ENCODE measurements at places on chromosomes 3 and 15. TPM values are rescaled to one million over a fixed set of nuclear protein-coding genes. Genes with fewer than 3 reads are reported as not detected.

Gene SCG3
- 0.13 TPM for total RNA-seq

Gene DLL4
- 9.4 TPM for total RNA-seq

Gene CYP1A1
- total RNA-seq: 0.13 TPM

Gene ATP8B4
- total RNA-seq: 12.5 TPM

Gene CHRM5
- total RNA-seq: 0.06 TPM

Gene FXR1
- 96.8 TPM for total RNA-seq

Gene SACM1L
- total RNA-seq: 53.1 TPM

DNA sequence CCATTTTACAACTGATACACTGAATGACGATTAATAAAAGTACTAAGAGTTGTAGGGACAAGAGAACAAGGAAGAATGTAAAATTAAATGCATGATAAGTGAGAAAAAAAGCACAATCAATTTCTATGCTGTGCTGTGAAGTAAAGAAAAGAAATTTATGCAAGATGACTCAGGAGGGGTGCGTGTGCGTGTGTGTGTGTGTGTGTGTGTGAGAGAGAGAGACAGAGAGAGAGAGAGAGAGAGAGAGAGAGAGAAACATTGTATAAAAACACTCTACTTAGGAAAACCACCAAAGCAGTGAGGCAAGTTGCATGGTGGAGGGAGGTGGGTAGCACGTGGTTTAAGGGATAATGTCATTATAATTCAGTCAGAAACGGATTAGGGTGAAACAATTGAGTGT lies 580.8 kb upstream of the ALCAM start:
- no peaks in the 10 kb centered on the region for H3K27me3 ChIP-seq
- H3K27ac ChIP-seq: no peak overlapping the region
- H3K4me1 ChIP-seq: no peaks in the 10 kb centered on the region

DNA sequence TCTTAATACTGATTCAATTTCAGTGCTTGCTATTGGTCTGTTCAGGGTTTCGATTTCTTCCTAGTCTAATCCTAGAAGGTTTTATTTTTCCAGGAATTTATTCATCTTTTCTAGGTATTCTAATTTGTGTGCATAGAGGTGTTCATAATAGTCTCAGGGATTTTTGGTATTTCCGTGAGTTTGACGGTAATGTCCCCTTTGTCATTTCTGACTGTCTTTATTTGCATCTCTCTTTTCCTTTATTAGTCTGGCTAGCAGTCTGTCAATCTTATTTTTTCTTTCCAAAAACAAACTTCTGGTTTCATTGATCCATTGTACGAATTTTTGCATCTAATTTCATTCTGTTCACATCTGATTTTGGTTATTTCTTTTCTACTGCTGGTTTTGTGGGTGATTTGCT lies 35.2 kb upstream of the CD200R1L start:
- no peaks in the 10 kb centered on the region for H3K36me3 ChIP-seq
- H3K4me3 ChIP-seq: no peak overlapping the region
- no peaks in the 10 kb centered on the region for H3K27me3 ChIP-seq
- no peaks in the 10 kb centered on the region for H3K4me1 ChIP-seq
- no peak overlapping the region for H3K27ac ChIP-seq
- DNase-seq: no peak

GRCh38 chr3:171982828-171983227 lies 56.5 kb upstream of the FNDC3B start:
- H3K27me3 ChIP-seq: no peaks in the 10 kb centered on the region
- H3K27ac ChIP-seq: no peak overlapping the region
- no peak overlapping the region for H3K4me3 ChIP-seq
- no peak for DNase-seq

- H3K4me3 ChIP-seq: no peak overlapping the region
- H3K36me3 ChIP-seq: peaks cover 4% of the 10 kb centered on the region
Measured at GRCh38 chr3:46913644-46914043, 36.1 kb downstream of the PTH1R start.

- H3K4me3 ChIP-seq: no peak overlapping the region
- no peaks in the 10 kb centered on the region for H3K27me3 ChIP-seq
- no peak overlapping the region for H3K27ac ChIP-seq
- DNase-seq: no peak
- H3K36me3 ChIP-seq: no peaks in the 10 kb centered on the region
- H3K4me1 ChIP-seq: no peaks in the 10 kb centered on the region
Measured at GRCh38 chr3:150117076-150117475, 146.4 kb upstream of the PFN2 start.

- no peak overlapping the region for H3K4me3 ChIP-seq
- H3K36me3 ChIP-seq: no peaks in the 10 kb centered on the region
- no peak for DNase-seq
- H3K4me1 ChIP-seq: no peaks in the 10 kb centered on the region
- H3K27ac ChIP-seq: no peak overlapping the region
Measured at GRCh38 chr3:115384381-115384780, 237.3 kb upstream of the ZBTB20 start.

DNA sequence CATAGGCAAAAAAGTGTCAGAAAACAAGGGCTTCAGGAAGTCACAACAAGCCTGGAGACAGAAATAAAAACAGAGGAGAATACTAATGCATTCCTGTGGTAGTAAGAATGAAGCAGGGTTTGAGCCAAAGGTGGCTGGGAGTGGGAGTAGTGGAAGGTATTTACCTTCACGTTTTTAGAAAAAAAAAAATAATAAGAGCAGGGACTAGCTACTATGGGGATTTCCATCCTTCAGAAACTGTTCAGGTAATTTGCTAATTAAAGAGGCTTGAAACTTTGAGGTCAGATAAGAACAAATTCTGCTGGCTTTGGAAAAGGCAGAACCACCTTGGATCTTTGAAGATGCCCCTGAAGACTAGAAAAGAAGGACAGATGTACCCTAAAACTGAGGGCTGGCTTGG lies 18.4 kb downstream of the ILDR1 start:
- H3K4me1 ChIP-seq: peaks cover 2% of the 10 kb centered on the region
- no peak overlapping the region for H3K4me3 ChIP-seq
- no peak overlapping the region for H3K27ac ChIP-seq
- DNase-seq: no peak
- no peaks in the 10 kb centered on the region for H3K27me3 ChIP-seq

- no peak overlapping the region for H3K4me3 ChIP-seq
- no peaks in the 10 kb centered on the region for H3K36me3 ChIP-seq
- peak; percentile 61 for DNase-seq
- H3K4me1 ChIP-seq: peaks cover 4% of the 10 kb centered on the region
Measured at GRCh38 chr3:46948830-46949671, 27.5 kb downstream of the CCDC12 start.

- H3K36me3 ChIP-seq: no peaks in the 10 kb centered on the region
- no peak overlapping the region for H3K27ac ChIP-seq
- H3K4me1 ChIP-seq: no peaks in the 10 kb centered on the region
- H3K4me3 ChIP-seq: no peak overlapping the region
- no peak for DNase-seq
- no peaks in the 10 kb centered on the region for H3K27me3 ChIP-seq
Measured at GRCh38 chr3:196007744-196008335, 74.0 kb downstream of the TFRC start.

DNA sequence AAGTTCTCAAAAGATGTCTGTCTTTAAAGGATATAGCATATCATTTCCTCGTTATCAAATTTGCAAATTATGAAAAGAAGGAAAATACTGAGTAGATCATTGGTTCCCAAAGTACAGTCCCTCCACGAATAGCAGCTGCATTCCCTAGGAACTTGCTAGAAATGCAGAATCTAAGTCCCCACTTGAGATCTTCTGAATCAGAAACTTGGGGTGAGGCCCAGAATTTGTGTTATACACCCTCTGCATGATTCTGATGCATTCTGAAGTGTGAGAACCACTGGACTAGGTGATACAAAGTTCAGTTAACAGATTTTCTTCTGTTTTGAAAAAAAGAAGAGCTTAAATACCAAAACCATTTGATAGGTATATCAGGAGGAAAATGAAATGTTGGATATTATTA lies 77.1 kb downstream of the SLC25A26 start:
- no peak overlapping the region for H3K27ac ChIP-seq
- no peaks in the 10 kb centered on the region for H3K36me3 ChIP-seq
- H3K4me3 ChIP-seq: no peak overlapping the region
- H3K27me3 ChIP-seq: no peaks in the 10 kb centered on the region
- H3K4me1 ChIP-seq: peaks cover 6% of the 10 kb centered on the region
- DNase-seq: no peak

DNA sequence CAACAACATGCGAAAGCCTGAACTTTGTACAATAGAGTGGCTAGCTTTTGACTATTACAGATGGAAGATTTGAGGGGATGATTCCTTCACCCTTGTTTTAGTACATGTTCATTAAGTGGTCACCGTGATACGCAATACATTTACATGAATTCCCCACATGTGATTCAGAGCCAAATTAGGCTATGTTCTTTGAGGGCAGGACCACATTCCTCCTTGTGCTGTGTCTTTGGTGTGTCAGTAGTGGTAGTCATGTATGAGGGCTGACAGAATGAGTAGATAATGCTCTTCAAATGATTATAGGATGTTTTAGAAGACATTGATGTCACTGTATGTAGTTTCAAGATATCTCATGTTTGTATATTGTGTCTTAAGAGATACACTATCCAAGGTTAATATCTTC lies 12.1 kb downstream of the PTPRG start:
- H3K4me3 ChIP-seq: no peak overlapping the region
- no peaks in the 10 kb centered on the region for H3K36me3 ChIP-seq
- no peaks in the 10 kb centered on the region for H3K27me3 ChIP-seq
- H3K4me1 ChIP-seq: peaks cover 16% of the 10 kb centered on the region
- H3K27ac ChIP-seq: no peak overlapping the region

- no peak overlapping the region for H3K4me3 ChIP-seq
- H3K36me3 ChIP-seq: peaks cover 4% of the 10 kb centered on the region
- no peaks in the 10 kb centered on the region for H3K27me3 ChIP-seq
- no peak overlapping the region for H3K27ac ChIP-seq
- H3K4me1 ChIP-seq: peaks cover 5% of the 10 kb centered on the region
Measured at GRCh38 chr3:183013856-183014255, 33.5 kb upstream of the DCUN1D1 start.

- H3K4me1 ChIP-seq: no peaks in the 10 kb centered on the region
- H3K27ac ChIP-seq: no peak overlapping the region
- no peak for DNase-seq
Measured at GRCh38 chr3:44782891-44783290, 21.3 kb downstream of the KIF15 start.

DNA sequence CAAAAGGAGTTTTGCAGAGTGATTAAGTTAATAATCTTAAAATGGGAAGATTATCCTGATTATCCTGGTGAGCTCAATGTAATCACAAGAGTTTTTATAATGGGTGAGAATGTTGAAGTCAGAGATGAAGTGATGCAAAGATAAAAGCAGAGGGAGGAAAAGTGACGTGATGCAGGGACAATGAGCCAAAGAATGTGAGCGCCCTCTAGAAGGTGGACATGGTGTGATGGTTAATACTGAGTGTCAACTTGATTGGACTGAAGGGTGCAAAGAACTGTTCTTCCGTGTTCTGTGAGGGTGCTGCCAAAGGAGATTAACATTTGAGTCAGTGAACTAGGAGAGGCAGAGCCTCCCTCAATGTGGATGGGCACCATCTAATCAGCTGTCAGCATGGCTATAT lies 569.6 kb upstream of the AGTR1 start:
- H3K4me1 ChIP-seq: no peaks in the 10 kb centered on the region
- H3K27ac ChIP-seq: no peak overlapping the region
- no peaks in the 10 kb centered on the region for H3K27me3 ChIP-seq
- no peak for DNase-seq
- H3K36me3 ChIP-seq: no peaks in the 10 kb centered on the region

Measured in kidney (tissue), 22 donors.